ENCODE measurements at places on chromosomes 2 and 18.
A peak's percentile ranks its signal among the peaks of the same experiment; 100 is the strongest.

- DNase-seq, result peak; percentile 27
Observed at GRCh38 chr2:181675254-181675653, 5.1 kb downstream of the NEUROD1 start.

DNA sequence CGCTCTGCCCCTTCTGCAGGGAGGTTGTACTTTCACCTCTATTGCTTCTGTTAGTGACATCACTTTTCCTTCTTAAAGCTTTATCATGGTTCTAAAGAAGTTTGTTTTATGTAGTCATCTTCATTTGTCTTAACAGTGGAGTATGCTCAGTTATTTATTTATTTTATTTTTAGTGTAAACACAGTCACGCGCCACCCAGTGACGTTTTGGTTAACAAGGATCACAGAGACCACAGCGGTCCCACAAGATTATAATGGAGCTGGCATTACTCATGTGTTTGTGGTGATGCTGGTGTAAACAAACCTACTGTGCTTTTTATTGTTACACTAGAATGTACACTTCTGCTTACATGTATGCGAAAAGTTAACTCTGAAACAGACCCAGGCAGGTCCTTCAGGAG is 89.9 kb downstream of the SOX11 start:
- DNase-seq, result no peak

DNA sequence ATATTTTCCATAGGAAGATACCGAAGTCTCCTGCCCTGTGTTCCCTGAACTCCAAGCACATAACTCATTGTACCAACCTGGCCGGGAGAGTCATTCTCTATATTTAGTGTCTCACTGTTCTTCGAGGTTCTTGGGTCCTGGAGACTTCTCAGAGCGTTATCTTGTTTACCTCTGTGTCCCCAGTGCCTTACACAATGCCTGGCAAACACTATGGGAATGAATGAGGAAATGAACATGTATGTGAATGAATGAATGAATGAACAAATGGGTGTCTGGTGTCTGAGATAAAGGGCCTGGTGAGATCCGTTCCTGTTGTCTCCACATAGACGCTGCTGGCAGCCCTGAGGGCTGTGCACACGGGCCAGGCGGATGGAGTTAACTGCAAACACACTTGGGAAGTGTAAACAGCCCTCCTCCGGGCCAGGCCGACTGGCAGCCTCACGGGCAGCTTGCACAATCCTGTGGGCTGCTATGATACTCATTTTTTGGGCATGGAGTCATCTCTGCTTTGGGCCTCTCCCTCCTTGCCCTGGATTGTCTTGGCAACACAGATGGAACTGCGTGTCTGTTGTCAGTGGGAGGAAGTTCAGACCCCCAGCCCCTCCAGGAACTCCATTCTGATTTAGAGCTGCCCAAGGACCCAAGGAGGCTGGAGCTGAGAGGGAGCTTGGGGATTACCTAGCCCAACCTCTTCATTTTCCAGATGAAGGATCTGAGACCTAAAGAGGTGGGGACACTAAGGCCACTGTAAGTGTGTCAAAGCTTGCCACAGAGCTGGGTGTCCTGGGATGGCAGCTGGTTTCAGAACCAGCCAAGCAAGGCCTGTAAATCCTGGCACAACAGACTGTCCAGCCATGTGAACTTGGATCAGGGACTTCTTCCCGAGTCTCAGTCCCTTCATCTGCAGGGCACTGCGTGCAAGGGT is 124.4 kb downstream of the INHBB start:
- DNase-seq, result peak; percentile 61

DNA sequence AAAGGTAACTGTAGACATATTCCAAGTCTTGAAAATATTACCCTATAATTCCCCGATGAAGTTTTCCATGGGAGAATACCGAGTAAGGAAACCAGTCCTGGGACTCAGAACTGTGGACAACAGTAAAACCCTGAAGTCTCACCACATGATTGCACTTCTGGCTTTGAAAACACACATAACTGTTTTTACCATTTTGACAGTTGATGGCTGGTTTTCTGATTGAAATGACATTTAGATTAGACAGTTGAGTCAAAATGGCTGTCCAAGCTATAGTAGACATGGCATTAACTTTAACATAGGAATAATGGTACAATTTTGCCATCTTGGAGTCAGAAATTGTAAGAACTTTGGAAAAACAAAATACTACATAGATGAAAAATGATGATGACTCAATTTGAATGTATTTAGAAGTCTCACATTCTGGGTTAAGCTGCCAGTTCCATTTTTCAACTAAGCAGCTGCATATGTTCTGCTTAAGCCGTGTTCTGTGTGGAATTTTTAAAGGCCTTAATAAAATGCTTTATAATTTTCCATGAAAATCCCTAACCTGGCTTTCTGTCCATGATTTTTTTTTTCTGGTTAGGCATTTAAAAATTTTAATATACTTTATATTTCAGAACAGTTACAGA is 38.3 kb upstream of the WIPF1 start:
- DNase-seq, result peak; percentile 88

DNA sequence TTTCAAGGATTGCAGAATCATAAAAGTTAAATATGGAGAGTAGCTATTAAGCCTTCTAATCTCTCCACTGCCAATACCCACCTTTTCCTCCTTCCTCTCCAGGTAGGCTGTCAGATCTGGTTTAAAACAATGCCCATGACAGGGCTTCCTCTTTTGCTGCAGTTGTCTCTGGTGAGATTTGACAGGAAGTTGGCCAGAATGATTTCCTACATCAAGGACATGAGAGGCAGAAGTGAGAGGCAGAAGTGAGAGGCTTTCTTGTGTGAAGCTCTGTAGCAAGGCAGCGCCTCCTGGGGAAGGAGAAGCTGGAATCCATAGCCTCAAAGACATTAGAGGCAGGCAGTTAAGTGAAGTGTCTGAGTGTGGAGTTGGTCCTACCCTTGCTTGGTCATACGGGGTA is 385.7 kb downstream of the HRH4 start:
- DNase-seq, result no peak

- no peak for DNase-seq
Observed at GRCh38 chr18:6370886-6371635, 43.6 kb downstream of the L3MBTL4 start.

GRCh38 chr2:219870041-219870440 is 242.6 kb downstream of the SLC4A3 start:
- no peak for DNase-seq

DNA sequence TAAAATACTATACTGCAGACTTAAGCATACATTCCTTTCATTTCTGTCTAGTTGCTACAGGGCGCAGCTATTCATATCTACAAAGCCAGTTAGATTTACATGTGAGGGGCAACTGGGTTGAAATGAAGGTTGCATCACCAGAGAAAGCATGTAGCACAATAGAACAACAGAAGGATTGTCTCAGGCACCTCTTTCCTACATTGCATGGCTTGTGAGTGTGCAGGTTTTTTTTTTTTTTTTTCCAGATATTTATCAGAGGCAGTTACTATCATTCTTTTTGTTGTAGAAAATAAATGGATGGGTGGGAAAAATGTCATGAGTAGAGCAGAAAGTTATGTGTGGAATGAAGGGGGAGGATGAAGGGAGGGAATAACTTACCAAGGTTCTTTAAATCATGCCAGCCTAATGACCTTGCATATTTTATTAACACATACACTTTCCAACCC is 86.8 kb downstream of the ERBB4 start:
- peak; percentile 60 for DNase-seq

GRCh38 chr2:226611196-226611943 is 188.2 kb downstream of the IRS1 start:
- no peak for DNase-seq

DNA sequence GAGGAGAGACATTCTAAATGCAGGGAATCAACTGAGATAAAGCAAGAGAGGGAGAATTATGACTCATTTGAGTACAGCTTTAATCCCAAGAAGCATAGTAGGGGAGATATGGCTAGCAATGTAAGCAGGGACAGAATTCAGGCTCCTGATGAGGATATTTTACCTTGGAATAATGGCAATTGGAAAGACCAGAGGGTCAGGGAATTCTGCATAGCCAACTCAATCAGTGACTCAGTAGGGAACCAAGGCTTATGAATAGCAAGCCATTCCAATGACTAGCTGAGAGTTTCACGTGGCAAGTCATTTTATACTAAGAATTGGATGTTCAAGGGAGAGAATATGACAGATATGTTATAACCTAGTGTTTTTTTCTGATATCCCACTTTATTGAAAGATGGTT is 563.8 kb upstream of the NETO1 start:
- DNase-seq, result no peak

GRCh38 chr18:79260023-79260422 is 135.7 kb upstream of the NFATC1 start:
- no peak for DNase-seq

- no peak for DNase-seq
Observed at GRCh38 chr2:156110890-156111289, 221.6 kb downstream of the NR4A2 start.

GRCh38 chr2:121071034-121071504 is 213.9 kb downstream of the TFCP2L1 start:
- peak; percentile 93 for DNase-seq

- no peak for DNase-seq
Observed at GRCh38 chr2:47039489-47039870, 115.6 kb downstream of the STPG4 start.

DNA sequence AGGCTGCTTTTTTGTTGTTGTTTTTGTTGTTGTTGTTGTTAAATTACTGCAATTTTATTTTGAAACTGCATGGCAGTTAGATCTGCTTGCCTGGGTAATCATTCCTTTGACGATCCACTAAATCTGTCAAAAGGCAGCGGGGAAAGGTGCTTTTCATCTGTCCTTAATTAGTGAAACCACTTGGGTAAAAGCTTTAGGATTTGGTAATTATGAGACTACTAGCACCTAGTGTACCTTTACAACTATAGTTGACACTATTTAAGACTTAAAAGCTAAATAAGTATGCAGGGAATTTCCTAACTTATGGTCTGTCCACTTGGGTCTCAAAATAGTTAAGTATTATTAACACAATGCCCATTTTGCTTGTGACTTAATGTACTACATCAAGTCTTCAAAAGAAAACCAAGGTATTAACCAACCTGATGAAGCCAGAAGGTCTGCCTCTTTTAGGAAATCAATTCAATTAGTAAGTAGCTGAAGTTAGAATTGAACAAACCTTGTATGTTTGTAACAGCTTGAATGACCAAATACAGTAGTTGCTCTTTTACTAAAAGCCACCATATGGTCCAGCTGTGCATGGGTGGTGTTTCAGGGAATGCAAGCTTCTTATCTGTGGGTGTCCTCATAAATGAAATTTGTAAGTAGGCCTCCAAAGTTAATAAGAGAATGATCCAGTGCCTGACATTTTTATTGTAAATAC is 44.8 kb downstream of the NAB1 start:
- no peak for DNase-seq

DNA sequence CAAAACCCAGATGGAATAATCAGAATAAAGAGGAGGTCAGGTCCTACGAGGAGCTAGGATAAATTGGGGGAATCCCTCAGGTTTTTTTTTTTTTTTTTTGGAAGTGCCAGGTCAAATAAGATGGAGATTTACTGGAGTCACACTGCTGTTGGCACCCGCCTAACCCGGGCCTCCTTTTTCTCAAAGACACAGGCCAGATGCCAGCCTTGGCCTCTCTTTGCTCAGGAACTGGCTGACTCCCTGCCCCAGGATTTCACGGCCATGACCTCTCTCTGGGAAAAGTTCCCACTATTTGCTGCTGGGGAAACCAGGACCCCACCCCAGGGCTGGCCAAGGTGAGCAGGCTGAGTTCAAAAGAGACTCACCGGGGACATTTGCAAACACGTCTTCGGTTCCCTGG is 2.5 kb downstream of the CD8A start:
- no peak for DNase-seq

- peak; percentile 89 for DNase-seq
Observed at GRCh38 chr18:70489986-70490933, 201.4 kb downstream of the SOCS6 start.

DNA sequence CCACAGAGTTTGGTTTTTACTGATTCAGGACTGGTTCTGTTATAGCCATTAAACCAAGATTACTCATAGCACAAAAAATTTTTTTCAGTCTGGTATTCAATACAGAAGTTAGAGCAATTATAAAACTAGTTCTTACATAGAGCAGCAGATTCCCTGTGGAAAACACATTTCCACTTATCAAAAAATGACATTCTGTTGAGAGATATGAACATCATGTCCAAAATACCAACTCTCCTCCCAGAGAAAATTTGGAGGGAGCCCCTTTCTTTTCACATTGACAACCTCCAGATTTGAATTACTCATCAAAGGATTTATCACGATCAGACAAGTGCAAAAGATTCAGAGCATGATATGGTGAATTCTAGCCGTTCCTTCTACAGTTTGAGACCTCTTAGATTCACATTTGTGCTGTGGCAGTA is 126.8 kb upstream of the SERPINE2 start:
- DNase-seq, result no peak

GRCh38 chr2:181105562-181105961 is 125.2 kb downstream of the UBE2E3 start:
- no peak for DNase-seq

- no peak for DNase-seq
Observed at GRCh38 chr18:54948350-54948837, 10.9 kb downstream of the CCDC68 start.

GRCh38 chr18:1464444-1465217 is 560.0 kb downstream of the ADCYAP1 start:
- no peak for DNase-seq

DNA sequence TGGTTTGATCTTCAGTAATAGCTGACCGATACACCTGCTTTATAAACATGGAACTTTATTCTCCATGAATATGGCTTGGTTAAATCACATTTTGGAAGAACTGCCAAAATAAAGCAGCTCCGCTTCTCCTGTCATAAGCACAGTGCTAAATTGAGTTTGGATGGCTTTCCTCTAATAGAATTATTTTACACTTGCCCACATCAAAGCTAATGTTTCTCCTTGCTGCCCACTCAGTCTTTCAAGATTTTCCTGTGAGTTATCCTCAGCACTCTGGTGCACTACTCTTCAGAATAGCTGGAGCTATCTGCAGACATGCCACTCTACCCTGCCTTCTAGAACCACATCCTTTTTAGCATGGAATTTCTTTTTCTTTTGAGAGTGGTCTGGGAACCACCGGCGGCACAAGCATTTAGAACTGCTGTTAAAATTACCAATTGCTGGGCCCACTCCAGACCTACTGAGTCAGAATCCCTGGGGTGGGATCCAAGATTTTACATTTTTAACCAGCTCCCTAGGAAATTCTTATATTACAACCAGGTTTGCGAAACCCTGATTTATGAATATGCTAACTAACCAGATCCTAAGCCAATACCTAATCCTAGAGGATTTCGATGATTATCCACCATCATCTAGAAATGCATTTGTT is 283.3 kb downstream of the AFF3 start:
- DNase-seq, result no peak

DNA sequence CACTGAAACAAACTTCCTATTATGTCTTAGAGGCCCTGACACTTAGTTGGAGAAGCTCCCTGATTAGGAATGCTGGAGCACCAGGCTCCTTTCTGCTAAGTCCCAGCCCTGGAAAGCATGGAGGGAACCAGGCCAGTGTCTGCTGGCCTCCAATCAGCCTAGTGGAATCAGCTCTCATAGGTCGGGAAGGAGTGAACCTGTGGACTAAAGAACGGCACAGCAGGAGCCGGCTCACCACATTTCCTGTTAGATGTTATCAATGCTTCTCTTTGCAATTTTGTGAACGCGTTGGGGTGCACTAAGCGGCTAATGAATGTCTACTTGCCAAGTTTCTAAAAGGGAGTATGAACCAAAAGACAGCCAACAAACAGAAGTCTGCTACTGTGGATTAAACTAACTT is 296.6 kb downstream of the NAPG start:
- DNase-seq, result no peak

Data from eye (tissue), 1 donor.